ENCODE measurements at places on chromosomes 3 and 15. TPM values are rescaled to one million over a fixed set of nuclear protein-coding genes. Genes with fewer than 3 reads are reported as not detected.

Gene PLSCR4
- not detected for polyA plus RNA-seq

Gene EPHB1
- 1.7 TPM for polyA plus RNA-seq

Gene SERPINI2
- polyA plus RNA-seq, result not detected

Gene SPRED1
- polyA plus RNA-seq, result 0.99 TPM

Gene MAP6D1
- not detected for polyA plus RNA-seq
